ENCODE measurements at places on chromosomes 16 and 17.

DNA sequence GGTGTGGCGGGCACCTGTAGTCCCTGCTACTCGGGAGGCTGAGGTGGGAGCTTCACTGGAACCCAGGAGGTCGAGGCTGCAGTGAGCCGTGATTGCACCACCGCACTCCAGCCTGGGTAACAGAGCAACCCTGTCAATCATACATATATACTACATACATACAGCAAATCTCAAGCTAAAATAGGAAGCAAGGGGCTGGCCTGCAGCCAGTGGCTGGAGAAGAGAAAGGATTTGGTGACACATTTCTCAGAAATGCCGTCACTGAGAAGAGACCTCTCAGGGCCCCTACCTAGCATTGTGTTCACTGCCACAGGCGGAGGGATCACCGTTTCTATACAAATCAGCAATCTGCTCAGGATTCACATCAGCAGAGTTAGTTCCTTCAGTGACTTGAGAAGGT is 16.9 kb downstream of the NARF start:
- DNase-seq = no peak

DNA sequence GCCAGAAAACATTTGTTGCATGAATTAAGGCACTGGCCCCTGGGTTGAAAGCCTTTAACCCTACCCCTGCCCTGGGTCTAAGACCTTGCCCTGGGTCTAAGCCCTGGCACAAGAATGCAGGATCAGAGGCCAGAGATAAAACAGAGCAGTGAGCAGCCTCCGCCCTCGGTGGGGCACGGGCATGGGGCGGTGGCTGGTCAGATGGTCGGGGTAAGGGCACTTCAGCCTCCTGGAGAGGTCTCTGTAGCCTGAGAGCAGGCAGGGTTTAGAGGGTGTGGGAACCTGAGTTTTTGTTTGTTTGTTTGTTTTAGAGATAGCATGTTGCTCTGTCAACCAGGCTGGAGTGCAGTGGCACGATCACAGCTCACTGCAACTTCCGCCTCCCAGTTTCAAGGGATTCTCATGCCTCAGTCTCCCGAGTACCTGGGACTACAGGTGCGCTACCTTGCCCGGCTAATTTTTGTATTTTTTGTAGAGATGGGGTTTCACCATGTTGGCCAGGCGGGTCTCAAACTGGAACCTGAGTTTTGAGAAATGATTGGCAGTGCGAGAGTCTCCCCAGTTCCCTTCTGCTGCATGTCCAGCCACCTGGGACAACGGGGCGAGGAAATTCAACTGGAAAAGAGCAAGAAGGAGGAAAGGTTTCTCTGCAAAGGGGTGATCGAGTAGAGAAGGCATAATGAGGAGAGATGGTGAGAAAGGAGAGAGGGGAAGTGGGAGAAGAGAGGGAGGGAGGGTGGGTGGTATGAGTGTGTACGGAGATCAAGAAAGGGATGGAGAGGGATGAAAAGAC is 27.7 kb downstream of the TNS4 start:
- no peak for DNase-seq

GRCh38 chr17:62130739-62131138 is 65.7 kb upstream of the MED13 start:
- DNase-seq = no peak

- DNase-seq = peak; percentile 86
Measured at GRCh38 chr17:47733047-47733673, at the start of gene TBX21. TSS of gene TBX21 (plus strand) at chr17:47733236. CDS start at chr17:47733455, 219 bp downstream.

DNA sequence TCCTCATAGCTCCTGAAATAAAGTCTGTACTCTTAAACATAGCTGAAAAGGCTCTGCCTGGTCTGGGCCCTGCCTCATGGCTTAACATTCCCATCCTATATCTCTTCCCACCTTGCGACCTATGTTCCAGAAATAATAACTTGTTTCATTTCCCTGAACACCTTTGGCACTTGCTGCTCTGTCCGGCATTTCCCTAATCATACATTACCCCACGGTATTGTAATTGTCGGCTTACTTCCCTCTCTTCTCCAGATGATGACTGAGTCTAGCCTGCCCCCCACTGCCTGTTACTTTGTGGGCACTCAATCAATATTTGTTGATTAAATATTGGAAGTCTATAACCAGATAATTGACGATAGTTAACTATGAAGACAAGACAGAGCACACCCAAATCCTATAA is 23.3 kb upstream of the SUPT4H1 start:
- DNase-seq = no peak

DNA sequence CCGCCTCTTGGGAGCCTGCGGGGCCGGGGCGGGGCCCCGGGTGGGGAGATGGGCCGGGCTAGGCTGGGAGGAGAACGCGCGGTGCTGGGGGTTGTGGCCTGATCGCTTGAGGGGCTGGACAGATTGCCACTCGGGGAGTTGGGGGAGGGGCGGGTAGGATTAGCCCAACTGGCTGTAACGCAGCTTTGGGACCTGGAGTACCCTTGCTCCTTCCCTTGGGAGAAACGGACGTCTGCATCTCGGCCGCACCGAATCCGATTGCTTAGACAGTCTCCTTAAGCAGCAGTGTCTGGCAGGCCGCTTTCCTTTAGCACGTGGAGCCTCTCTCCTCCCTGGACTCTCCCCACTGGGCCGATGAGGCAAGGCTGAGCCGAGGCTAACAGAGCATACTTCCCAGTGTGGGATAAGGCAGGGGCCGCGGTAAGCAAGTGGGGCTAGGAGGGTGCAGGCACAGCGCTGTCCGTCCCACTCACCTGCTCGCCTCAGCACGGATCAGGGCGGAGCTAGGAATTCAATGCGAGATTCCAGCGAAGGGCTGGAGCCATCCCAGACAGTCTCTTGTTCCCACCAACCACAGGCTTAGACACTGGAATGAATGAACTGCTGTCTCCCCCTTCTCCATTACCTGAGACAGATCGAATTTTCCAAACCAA is 540 bp upstream of the ACLY start:
- DNase-seq = no peak

DNA sequence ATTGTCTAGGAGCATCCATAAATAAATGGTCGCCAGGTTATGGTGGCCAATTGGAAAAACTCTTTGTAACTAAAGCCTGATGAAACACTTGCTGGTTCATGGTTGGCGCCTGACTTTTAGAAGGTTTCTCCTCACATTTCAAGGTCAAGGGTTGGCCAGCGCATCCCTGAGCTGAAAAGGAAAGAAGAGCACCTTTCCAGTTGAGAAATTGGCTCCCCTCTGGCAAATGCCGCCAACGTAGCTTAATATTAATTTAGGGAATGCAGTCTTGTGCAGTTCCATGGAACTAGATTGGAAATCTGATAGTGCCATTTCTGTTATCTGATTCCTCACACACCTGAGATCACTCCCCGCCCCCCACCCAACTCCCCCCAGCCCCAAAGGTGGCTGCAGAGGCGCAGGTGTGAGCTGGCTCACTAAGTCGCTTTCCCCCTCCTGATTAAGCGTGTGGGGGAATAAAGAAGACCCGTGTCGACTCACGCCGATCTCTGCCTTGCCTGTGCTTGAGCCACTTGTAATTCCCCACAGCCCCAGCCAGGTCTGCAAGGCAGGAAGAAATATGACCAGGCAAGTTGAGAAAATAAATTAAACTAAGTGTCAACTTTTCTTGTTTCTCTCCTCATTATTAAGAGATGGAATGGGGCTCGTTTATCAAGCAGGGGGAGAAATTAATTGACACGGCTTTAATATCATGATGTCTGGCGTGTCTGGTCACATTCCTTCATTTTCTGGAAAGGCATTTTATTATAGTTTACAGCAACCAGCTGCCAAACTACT is 157.7 kb downstream of the CCDC182 start:
- DNase-seq = no peak

GRCh38 chr17:79632432-79632735 is 21.5 kb upstream of the RBFOX3 start:
- DNase-seq = no peak

DNA sequence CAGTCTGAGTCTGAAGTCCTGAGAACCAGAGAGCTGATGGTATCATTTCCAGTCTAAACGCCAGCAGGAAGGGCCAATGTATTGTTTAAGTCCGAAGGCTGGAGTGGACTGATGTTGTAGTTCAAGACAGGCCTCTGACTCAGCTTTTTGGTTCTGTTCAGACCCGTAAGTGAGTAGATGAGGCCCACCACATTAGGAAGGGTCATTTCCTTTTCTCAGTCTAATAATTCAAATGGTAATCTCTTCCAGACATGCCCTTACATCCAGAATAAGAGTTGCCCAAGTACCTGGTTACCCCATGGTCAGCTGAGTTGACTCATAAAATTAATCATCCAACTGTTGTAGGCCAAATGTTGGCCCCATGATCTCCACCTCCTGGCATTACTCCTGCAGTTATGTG is 442.6 kb upstream of the HSBP1 start:
- DNase-seq = no peak

DNA sequence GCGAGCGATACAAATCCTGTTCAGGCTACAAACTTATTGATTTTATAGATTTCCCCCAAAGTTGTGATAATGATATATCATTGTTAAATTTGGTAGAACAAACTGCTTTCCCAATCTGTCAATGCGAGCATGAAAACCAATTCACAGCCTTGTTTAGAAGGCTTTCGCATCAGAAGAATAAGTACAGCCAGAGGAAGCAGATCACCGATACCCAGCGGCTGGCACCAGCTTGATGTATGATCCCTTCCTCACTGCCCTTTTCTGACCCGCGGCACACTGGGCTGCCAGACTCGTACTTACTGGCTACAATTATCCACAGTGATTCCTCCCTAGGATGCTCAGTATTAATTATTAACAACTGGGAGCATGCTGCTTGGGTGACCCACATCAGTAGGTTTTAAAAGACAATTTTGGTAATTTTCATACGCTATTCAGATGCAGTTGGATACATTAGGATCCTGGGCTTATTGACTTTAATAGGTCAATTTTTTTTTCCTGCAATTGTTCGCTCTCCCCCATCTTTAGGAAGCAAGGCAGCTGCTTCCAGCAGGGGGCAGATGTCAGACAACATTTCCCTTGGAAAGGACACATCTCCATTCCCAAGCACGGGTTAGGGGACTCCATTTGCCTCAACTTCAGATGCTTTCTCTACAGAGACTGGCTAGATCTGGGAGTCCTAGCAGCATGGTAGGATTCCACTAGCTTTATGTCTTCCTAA is 582.7 kb upstream of the PSMD7 start:
- no peak for DNase-seq

DNA sequence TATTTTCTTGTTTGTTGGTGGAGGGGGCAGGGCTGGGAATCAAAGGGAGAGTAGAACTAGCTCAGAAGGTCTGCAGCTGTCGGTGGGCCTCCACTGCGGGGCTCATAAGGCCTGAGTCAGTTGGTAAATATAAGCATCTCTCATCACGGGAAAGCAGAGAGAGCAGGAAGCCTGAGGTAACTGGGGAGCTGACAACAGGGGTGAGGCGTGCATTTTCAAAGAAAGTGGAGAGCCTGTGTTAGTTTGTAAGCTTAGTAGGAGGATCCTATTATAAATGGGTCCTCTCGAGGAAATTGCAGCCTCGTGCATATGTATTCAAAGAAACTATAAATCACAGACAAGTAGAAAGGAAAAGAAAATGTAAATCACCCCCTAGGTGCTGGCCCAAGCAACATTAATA is 221.0 kb upstream of the CDH13 start:
- DNase-seq = no peak

- DNase-seq = peak; percentile 13
Measured at GRCh38 chr16:16083421-16084156, 134.2 kb downstream of the ABCC1 start.

DNA sequence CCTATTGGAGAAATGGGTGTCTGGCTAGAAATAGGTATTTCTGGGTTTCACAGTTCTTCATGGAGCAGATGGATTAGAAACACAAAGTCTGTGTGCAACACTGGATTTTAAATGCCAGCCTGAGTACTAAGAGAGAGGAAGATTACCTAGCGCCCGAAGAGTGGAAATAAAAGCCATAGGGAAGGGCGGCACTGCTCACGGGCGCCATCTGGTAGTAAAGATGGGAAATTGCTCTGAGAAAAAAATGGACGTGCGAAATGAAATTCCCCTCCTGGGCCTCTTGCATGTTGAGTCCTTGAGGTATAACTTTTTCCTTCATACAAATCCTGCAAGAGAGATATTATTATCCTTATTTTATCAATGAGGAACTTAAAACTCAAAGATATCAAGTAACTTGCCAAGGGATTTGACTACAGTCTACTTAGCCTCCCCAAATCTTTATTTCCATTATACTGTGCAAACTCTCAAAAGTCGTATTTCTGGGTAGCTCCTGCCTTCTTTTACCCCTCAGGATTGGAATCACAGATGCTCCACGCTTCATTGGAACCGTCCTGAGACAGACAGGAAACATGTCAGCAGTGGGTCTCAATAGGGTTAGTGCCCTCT is 72.8 kb downstream of the MMD start:
- peak; percentile 36 for DNase-seq

- no peak for DNase-seq
Measured at GRCh38 chr17:28340374-28340773, 4.8 kb downstream of the TNFAIP1 start.

DNA sequence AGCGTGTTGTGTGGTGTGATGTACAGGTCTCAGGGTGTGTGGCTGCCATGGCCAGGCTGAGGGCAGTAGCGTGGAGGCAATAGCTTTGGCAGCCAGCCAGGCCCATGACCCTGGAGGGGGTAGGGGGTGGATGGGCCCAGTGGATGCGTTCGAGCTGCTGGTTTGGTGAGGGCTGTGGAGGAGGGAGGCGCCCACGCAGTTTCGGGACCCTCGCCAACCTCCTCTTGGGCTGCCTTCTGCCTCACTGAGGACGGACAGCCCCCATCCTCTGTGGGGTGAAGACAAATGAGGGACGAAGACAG is 238.6 kb upstream of the GSE1 start:
- no peak for DNase-seq

GRCh38 chr17:64177311-64178010 is 47.5 kb upstream of the ERN1 start:
- no peak for DNase-seq

DNA sequence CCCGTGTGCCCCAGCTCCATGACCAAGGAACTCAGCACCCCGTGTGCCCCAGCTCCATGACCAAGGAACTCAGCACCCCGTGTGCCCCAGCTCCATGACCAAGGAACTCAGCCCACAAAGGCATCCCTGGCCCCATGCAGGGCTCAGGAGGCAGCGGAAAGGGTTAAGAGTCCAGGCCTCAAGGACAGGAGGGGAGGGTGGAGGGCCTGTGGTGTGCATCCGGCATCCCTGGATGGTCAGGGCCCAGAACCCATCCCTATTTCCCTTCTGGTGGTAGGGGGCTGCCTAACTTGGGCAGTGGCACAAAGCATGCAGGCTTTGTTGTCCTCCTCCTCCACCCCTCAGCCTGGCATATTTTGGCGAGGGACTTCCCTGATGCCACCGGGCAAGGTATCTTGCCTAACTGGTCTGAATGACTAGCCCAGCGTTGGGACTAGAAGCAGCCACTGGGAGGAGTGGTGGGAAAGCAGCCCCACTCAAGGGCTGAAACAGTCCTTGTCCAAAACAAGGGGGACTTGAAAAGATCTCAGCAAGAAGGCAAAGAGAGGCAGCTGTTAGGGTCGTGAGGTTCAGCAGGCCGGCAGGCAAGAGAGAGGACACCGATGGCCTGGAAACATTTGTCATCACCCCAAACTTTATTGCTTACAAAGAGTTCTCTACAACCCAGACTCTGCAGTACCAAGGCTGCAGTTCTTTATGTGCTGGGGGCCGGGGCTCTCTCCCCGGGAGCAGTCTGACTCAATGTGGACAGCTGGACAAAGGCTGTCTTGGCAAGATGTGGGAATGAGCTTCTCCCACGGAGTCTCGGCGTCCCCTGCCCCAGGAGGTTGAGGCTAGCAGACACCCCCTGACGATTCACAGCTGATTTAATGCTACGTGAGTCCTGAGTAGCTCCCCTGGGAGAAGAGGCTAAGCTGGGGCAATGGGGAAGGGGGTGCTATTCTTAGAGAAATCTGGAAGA is 902 bp upstream of the SPATA32 start:
- DNase-seq = no peak

GRCh38 chr17:44037471-44037870 is 22.7 kb upstream of the TMEM101 start:
- DNase-seq = no peak

- no peak for DNase-seq
Measured at GRCh38 chr17:8059131-8059530, 20.3 kb downstream of the ALOX15B start.

Measured in stimulated activated CD4-positive, alpha-beta T cell treated with anti-CD3 and anti-CD28 coated beads, Interleukin-2, amount 100 ng/mL, for 48 hours (primary cell).